LoVo (cell line): ENCODE measurements at places on chromosomes 6 and 20.

- DNase-seq: no peak
Measured at GRCh38 chr6:165245701-165246100, 63.7 kb downstream of the C6orf118 start.

GRCh38 chr20:62728781-62729300 is 20.2 kb downstream of the NTSR1 start:
- no peak for DNase-seq

DNA sequence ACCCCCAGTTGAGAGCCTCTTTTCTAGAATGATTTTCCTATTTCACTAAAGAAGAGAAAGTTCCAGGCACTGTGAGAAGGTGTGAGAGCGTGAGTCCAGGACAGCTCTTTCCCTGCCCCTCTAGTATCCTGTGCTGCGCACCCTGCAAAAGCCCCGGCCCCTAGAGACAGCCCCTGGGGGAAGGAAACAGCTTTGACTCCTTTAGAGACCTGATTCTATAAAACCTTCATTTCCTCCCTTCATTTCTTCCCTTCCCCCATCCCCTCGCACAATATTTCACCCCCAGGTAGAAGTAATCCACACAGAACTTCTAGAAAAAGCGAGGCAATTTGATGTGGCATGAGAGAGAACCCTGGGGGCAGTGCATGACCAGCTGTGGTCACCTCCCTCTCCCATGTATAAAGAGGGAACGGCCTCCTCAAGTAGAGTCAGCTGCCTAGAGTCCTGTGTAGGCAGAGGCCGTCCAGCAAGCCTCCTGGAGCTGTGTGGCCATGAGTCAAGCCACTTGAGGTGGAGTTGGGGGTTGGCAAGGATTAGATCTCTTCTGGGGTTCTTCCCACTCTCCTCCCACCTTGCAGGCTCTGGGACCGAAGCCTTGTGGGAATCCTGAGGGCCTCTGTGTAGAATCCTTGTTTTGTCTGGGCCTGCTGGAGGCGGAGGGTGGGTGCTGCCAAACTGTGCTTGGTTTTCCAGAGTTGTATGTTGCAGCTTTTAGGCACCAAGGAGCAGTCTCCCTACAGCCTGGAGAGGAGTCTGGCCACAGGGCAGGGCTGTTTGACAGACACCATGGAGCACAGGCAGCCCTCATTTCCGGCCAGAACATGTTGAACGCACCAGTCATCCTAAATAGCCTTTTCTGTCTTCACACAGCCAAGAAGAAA is 41.7 kb downstream of the CHMP4B start:
- DNase-seq: no peak

GRCh38 chr6:139473731-139474130 is 99.3 kb upstream of the CITED2 start:
- DNase-seq: no peak

- DNase-seq: no peak
Measured at GRCh38 chr6:132733814-132734213, 20.0 kb upstream of the VNN1 start.

DNA sequence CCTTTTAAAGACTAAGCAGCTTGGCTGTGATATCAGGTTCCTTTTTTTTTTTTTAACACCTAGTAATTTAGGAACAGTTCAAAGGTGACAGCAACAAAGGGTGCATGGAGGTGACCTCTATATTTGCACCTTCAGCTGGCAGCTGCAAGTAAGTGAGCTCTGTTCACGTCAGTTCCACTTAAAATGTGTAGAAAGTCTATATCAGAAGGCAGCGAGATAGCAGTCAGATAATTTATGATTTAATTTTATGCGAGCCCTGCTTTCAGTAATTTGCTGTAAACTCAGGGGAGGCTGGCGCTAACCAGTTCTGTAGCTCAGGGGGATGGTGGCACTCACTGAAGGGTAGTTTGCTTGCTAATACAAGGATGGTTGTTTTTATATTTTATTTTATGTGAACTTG is 602.8 kb upstream of the MMS22L start:
- DNase-seq: no peak

DNA sequence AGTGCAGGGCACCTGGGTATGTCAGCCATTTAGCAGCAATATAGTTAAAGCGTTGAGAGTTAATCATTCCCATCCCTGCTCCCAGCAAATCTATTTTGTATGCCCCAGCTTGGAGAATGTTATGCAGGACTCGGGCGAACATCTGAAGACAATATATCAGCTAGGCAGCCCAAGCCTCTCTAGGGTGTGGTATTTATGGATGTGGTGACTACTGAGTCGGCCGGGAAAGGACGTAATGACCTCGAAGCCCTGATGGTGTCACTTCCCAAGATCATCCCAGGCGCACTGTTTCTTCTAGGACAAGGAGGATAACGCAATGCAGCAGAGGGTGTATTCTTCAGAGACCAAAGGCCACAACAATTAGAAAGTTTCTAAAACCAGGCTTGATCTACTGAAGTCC is 63.6 kb upstream of the FAM184A start:
- no peak for DNase-seq

DNA sequence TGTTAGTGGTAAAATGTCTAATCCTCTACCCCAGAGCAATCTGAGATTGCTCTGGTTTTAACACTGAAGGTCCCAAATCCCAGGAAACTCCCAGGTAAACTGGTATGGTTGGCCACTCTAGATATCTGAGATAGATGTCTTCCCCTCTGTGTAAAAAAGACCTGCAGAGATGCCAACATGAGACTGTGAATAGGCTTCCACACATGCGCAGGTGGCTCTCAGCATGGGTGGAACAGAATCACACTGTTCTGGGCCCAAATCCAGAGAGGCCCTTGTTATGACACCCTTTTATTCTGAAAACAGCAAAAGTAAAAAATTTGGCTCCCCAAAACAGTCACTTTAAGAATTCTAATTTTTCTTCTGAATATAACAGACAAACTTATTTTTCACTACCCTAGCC is 88.7 kb upstream of the BMP5 start:
- no peak for DNase-seq

DNA sequence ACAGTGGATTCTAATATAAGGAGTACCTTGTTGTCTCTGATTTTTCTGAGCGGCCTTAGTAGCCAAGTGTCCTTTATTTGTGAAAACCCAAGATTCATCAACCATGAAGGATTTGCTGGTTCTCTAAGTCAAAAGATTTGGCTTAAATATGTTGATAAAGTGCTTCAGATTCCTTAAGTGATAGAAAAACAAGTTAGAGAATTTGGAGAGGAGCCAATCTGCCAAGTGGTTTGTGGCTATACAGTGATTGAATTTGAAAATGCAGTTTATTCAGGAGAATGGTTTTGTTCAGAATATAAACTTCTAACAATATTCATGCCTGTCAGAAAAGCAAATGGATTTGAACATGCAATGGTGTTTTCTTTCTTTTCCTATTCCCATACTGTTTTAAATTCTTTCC is 54.8 kb downstream of the CAP2 start:
- DNase-seq: no peak

DNA sequence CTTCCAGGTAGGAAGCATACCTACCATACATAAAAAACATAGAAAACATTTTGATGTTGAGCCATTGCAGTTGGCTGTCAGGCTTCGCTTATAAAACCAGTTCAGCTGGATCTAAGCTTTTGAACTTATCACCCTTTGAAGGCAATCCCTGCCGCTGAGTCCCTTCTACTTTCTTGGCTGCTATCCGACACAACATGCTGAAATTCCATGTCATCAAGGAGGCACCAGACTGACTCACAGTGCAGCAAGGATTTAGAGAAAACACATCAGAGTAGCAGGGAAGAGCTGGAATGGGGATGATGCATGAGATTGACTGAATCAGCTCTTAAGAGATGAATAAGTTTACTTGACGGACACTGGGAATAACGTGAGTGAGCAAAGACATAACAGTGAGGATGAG is 135.0 kb upstream of the MAN1A1 start:
- DNase-seq: no peak

- DNase-seq: no peak
Measured at GRCh38 chr6:125670568-125670967, 78.9 kb upstream of the HEY2 start.

DNA sequence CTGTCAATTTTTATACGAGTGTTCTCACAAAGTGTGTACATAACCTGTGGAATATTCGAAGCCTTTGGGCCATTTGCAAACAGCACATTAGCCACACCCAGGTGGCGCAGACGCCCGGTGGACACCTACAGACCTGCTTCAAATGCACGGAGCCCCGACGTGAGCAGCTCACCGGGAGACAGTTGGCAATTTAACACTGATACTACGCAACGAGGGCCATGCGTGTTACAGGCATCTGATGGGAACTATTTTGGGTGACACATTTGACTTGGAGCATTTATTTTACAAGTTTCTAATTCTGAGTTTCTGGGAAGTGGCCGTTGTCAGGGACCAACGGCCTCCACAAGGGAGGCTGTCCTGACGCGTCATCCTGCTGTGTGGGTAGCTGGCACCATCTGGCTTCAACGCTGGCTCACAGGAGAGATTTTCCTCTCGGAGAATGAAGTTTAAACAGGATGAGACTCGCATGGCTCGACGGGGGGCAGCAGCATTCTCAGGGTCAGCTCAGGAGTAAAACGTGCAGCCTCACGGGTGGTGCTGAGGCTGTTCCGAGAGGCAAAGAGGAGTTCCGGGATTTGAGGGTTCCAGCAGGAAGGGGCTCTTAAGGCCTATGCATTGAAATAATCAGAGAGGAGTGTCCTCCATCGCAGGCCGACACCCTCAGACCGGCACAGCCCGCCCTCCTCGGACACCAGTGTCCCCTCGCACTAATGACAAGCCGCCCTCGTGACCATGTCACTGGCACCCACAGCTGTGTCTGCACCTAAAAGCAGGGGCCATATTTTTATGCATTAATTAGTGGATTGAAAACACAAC is 207.4 kb downstream of the DLL1 start:
- DNase-seq: no peak

DNA sequence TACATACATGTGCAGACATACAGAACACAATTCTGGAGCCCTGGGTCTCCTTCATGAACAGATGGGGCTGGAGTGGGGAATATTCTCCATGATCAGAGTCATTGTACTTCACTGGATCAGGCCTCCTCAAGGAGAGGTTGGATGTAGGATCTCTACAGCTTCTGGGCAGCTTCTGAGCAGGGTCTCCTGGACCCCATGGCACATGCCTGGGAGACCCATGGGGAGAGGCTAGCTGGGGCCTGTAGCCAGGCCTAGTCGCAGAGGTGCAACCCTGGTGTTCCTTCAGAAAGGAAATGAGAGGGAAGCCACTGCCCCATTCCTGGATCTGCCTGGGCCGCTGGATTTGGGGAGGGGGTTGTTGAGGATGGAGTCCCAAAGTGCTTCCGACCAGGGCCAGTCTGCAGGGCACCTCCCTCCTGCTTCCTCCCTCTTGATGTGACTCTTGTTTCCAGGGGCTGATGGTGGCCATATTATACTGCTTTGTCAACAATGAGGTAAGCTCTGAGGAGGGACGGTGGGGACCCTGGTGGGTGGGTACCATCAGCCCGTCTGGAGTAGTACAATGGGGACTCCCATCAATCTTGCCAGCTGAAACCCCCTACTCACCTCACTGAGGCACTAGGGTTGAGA is 31.8 kb downstream of the GLP1R start:
- no peak for DNase-seq

DNA sequence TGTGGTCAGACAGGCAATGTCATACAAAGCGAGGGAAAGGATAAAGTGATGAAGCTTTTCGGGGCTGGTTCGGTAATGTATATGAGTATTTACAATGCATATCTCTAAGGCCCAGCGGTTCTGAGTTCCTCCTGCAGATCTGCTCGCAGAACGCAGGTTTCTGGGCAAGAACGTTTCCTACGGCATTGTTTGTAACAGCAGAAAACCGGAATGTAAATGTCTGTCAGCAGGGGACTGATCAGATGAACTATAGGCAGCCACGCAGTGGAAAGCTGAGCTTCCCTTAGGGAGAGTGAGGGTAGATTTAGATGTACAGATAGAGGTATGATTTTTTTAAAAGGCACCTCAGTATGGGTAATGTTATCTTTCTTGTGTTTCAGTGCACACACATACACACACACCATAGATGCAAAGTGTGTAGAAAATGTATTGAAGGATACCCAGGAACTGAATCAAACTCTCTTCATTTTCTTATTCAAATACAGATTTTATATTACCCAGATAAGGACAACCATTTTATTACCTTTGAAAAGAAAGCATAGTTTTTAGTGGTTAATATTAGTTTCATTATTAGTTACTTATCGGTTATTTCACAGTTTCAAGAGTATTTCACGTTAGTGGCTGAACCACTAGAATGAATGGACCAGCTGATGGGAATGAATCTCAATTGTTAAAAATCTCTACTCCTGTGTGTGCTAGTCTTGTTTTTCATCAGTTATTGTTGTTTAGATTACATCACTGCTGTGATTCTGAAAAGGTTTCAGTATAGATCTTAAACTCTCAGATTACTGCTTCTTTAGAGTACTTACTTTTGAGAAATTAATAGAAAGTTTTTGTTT is 56.2 kb downstream of the SNX9 start:
- no peak for DNase-seq

- DNase-seq: no peak
Measured at GRCh38 chr6:155483858-155484257, 28.2 kb upstream of the NOX3 start.

DNA sequence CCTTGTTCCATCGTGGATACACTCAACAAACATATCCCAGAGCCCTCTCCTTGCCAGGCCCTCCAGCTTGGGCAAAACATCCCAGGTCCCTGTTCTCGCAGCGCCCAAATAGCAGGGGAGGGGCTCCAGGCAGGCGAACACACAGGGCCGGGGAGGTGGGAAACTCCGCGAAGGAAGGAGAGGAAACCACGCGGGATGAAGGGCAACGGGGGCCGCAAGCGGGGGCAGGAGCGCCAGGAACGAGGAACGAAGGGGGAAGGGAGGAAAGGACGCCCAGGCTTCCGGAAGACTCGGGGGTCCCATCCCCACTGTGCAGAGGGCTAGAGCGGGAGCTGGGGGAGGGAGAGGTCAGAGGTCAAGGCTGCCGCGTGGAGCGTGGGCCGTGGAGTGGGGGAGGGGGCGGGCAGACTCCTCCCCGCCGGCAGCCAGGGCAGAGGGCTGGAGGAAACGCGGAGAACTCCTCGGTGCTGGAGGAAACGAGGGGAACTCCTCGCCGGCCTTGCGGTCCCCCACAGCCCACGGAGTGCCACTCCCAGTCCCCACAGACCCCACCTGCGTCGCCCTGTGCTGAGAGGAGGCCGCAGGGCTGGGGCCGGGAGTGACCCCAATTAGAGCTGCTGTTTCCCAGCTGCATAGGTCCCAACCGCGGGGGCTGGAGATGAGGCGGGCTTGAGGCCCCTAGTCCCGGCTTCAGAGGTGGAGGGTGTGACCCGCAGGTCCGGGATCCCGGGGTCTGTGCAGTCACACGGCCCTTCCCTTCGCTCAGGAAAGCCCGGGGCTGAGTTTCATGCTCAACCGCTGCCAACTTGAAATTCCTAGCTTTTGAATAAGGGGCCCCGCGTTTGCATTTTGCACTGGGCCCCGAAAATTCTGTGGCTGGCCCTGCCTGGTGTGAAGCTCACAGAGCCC is 1.2 kb upstream of the RBM38 start:
- DNase-seq: no peak
